ENCODE measurements at places on chromosomes 2 and 18. TPM values are rescaled to one million over a fixed set of nuclear protein-coding genes. Genes with fewer than 3 reads are reported as not detected.

GRCh38 chr2:63737081-63737751 lies 104.5 kb upstream of the UGP2 start:
- no peak for DNase-seq

DNA sequence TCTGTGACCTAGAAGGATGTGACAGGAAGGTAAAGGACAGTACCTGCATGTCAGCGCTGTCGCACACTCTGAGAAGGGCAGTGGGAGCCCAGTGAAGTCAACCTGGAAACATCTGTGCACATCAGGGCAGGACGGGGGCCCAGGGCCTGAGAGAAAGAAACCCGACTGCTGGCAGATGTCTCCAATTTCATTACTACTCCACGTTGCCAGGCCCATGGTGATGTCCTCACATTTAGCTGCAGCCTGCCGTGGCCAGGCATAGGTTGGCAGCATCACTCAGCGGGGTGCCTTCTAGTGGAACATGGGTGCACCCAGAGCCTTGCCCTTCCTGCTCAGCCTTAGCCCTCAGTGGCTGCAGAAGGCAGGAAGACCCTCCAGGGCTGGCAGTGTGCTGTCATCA lies 72.3 kb upstream of the FOSL2 start:
- no peak for DNase-seq

DNA sequence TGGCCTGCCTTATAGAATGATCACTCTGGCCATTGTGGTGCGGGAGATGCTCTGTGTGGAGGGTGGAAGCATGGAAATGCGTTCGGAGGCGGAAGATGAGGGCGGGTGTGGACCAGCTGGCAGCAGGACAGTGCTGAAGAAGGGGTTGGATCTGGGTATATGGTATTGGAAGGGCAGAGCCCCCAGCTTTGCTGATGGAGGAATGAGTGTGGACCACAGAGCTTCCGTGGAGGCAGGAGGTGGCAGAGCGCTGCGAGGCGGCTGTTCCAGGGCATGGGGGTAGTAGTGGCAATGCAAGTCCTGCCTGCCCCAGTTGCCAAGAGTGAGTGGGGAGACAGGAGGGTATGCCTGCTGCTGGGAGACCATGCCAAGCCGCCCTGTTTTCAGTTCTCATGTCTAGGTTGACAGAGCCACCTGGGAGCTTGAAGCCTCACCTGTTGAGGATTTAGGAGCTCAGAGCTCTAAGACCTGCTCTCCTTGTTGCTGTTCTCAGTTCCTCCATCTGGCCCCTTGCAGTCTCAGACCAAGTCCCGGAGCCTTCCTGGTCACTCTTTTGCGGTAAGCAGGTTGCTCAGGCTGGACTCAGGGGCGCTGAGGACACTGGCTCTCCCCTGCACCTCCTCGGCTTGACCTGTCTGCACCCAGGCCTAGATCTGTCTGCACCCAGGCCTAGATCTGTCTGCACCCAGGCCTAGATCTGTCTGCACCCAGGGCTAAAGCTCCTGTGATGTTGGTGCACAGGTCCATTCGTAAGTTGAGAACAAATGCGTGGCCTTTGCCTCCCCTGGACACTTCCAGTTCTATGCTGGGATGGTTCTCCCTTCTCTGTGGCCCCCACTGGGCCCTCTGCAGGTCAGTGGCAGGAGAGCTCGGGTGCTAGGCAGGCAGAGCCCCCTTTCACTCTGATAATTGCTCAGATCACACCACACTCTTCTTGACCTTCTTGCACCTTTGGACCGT lies 290.5 kb upstream of the HS6ST1 start:
- DNase-seq: no peak

DNA sequence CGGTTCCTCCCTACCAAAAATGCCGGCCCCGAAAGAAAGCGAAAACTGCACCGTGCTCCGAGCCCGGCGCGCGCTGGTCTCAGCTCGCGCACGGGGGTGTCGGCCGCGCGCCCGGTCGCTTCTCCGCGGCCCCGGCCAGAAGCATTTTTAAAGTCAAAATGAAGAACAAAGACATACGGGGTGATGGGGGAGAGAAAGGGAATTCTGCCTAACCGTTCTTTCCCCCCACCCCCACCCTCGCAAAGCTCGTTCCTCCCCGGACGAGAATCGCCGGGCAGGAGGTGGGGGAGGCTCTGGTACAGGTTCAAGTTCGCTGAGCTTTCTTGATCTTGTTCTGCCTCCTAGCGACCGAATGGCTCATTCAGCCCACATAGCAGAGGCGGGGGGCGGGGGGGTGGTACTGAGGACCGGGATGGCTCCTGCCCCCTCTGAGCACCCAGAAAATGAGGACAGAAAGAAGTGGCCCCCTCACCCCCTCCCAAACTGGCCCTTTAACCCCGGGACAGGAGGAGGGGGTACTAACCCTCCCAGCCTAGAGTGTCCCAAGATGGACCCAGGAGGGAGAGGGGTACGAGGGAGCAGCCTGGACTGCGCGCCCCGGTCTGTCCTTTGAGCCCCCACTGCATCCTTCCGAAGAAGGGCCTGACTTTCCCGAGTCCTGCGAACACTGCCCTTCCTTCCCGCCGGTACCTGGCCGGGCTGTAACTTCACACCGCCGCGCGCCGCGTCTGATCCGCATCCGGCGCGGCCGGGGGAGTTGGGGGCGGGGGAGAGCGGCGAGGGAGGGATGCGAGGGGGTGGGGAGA lies 3.1 kb downstream of the BCL11A start:
- peak; percentile 78 for DNase-seq

GRCh38 chr2:223469270-223470046 lies 132.7 kb downstream of the SCG2 start:
- DNase-seq: peak; percentile 58

- DNase-seq: peak; percentile 35
Observed at GRCh38 chr2:62215306-62216064, 19.6 kb downstream of the B3GNT2 start.

The UCN gene
- 1.9 TPM for total RNA-seq

The SKOR2 gene
- total RNA-seq: 6.7 TPM

The KIF1A gene
- 439 TPM for total RNA-seq

All from glutamatergic neuron (in vitro differentiated cells).